ENCODE measurements at places on chromosomes 6 and 20.

- no peak for DNase-seq
These were observed 10.4 kb upstream of the TRAF3IP2 start for GRCh38 chr6:111615916-111616612.

- DNase-seq: no peak
These were observed 51.7 kb downstream of the PANK2 start for GRCh38 chr20:3940905-3941304.

- no peak for DNase-seq
These were observed 920 bp upstream of the WTAP start for GRCh38 chr6:159726255-159726917.

DNA sequence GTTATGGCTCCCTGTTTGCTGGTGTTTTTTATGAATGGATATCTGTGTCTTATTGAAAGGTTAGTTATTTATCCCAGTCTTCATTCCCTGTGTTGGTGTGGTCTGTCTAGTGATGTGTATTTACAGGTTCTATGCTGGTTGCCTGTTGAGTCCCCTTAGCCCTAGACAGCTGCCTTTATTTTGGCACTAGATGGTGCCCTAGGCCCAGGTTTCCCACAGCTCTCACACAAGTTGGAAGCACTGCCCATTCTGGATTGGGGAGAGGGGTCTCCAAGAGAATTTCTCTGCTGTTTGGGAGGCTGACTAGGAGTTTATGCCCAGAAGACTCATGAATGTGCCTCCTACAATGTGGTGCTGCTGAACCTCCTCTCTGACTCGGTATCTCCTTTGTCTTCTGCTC is 12.4 kb downstream of the GRM1 start:
- no peak for DNase-seq

- no peak for DNase-seq
These were observed 15.2 kb downstream of the MAP1LC3A start for GRCh38 chr20:34573541-34574300.

DNA sequence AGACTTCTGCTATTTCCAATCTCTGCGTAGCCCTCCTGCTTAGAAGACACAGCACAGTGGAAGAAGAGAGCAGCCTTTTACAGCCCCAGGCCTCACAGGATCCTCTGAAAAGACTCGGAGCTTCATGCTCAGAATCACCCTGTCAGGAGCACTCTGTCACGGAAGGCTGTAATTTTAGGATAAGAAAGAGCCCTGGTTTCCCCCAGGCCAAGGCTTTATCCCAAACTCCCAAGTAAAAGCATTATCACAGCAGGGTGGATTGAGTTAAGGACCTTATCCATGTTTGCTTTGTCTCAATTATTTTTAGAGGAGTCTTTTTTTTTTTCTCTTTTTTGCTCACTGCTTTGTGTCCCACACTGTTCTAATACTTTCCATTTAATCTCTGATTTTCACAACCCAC is 39.2 kb downstream of the ANKS1A start:
- no peak for DNase-seq

GRCh38 chr6:16494793-16495192 is 256.4 kb downstream of the GMPR start:
- DNase-seq: no peak

DNA sequence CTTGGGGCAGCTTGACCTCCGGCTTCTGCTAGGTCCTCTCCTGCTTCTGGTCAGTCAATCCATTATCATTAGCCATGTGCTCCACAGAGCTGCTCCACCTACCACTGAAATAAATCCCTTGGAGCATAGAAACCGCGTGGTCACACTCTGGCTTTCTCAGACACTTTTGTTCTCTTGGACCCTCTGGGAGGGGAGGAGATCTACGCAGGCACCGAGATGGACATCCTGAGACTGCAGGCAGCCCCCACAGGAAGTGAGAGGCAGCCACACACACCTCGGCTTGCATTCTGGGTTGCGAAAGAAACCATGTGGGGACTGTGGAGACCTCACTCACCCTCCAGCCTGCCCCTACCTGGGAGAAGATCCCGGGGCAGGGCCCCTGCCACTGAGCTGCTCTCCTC is 79.5 kb downstream of the FYN start:
- DNase-seq: peak; percentile 70

DNA sequence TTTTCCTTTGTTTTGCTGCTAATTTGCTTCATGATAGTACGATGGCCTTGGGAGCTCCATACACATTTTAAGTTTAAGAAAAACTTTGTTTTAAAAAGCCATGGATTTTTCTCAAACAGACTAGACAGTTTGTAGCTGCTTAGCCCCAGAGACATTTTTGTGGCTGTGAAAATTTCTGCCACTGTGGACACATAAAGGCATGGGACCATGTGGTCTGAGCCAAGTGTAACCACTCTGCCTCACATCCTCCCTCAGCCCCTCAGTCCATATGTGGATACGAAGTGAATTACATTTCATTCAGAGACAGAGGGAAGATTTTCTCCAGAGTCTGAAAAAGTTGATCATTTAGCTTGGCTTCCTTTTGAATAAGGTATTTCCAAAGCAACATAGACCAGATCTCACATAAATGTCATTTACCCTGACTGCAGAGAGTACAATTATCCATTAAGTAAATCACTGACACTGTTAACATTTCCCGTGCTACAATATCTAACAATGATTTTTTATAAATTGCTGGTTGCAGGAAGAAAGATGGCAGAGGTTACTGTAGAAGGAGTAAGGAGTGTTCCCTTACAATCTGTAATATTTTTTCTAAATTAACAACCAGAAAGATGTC is 87.4 kb downstream of the GJA1 start:
- DNase-seq: no peak

- DNase-seq: no peak
These were observed 45.5 kb upstream of the FILIP1 start for GRCh38 chr6:75539136-75539535.

DNA sequence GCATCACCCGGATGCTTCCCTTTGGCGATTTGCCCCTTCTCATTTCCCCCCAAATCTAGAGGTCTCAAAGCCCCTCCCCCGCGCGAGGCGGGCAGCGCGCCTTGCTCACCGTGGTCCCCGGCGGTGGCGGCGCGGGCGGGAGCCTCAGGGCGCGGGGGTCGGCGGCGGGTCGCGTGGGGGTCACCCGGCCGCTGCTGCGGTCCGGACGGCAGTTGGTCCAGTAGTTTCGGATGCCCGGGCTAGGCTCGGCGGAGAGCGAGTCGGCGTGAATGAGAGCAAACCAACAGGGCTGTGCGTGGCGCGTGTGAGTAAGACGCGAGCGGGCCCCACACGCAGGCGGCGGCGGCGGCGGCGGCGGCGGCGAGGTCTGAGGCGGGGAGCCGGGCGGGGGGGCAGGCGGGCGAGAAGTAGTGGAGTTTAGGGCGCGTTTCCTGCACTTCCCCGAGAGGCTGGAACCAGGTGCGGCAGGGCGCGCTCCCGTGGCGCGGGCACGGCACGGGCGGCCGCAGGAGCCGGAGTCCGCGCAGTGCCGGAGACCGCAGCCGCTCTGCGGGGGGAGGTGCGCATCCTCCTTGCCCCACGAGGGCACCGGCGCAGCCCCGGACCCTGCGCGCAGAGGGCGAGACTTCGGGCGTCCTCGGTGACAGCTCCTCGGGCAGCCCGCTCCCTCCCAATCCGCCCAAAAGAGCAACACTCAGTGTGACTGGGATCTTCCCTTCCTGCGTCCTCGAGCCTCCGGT is 567 bp downstream of the HS3ST5 start:
- DNase-seq: no peak

Measured in stimulated activated naive CD8-positive, alpha-beta T cell treated with anti-CD3 and anti-CD28 coated beads, Interleukin-15, amount 100 ng/mL, for 72 hours (primary cell).